ENCODE measurements at places on chromosomes 7 and 10.

GRCh38 chr10:35225204-35225603 lies 98.6 kb downstream of the CREM start:
- no peak for DNase-seq

GRCh38 chr10:117653170-117653515 lies 110.6 kb downstream of the EMX2 start:
- DNase-seq = peak; percentile 66

DNA sequence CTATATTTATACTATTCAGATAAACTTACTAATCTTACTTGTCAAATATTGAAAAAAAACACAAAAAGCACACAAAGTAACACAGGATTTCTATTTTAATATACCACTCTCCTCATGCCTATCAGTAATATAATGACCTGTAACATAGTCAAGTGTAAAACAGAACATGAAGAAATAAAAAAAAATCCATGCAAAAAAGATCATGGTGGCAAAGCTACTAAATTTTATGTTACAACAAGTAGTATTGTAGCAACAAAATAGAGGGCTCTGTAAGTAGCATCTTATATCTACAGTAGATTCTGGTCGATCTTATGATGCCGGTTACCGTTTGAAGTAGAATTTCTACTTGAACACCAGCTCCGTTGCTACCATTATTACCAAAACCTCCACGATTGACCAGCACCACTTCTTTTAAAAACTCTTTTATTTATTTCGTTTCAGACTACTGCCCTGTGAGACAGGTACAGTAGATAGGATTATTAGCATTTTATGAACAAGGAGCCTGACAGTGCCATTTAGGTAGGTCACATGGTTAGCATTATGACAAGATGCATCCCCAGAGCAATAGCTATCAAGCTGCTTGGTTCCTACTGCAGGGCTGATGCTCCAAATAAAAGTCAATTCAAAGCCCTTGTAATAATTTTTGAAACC lies 2.1 kb downstream of the CPED1 start:
- DNase-seq = no peak

DNA sequence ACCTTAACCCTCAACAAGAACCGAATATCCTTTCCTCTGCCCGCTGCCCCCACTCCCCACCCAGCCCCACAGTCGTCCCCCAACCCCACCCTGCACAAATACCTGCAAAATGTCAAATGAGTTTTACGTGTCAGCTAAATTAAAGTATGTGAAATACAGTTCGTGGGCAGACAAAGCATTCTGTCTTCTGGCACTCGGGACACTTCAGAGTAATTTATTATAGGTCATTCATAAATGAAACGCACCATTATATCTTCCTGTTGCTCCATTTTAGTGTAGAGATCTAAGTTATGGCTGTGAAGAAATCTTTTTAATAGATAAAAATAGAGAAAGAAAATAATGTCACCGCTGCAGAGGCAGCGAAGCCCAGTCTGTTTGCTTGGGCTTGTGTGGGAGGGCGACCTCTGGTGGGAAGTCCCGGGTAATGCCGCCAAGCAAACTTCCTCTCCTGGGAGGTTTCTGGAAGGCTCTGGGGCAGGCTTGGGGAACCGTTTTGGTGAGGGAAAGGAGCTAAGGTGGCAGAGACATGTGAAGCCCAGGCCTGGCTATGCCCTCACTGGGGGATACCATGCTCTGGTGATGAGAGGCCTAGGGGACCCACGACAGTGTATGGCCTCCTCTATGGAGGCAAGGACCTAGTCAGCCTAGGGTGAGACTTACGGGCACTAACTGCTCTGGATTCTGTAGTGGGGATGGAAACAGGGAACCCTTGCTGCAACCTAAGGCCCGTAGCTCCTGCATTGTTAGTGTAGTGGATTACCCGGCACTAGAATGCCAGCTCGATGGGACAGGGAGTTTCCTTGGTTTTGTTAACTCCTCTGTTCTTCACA lies 604.9 kb downstream of the LRMDA start:
- peak; percentile 59 for DNase-seq

DNA sequence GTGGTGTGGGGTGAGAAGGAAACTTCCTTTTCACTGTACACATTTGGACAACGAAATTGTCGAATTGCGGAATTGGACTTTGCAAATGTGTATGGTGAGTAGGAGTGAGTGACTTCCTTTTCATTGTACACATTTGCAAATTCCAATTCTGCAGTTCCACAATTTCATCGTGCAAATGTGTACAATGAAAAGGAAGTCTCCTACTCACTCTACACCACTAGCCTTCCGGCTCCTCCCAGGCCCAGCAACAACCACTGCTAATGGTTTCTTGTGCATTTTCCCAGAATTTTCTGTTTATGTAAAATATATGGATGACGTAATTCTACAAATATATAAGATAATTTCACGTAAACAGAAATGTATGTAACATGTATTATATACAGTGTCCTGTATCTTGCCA lies 118.5 kb downstream of the ARL4A start:
- no peak for DNase-seq

GRCh38 chr7:139682136-139683013 lies 95.4 kb downstream of the HIPK2 start:
- peak; percentile 89 for DNase-seq

DNA sequence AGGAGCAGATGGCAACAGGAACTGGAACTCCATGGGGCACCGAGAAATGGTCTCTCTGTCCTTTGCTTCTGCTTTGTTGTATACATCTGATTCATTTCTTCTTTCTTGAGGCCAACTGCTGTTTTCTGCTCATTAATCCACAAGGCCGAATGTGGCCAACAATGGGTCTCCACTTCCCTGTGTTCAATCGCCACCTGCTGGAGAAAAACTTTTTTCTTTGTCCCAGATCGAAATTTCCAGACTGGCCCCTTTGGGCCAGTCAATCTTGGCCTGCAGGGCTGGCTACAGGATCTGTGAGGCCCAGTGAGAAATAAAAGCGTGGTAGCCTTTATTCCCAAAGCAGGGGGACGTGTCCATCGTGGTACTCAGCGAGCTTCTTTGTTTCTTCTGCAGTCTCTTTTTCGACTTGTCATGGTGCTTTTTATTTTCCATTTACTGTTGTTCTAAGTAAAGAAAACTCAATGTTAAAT lies 58.8 kb downstream of the PARP12 start:
- peak; percentile 33 for DNase-seq

DNA sequence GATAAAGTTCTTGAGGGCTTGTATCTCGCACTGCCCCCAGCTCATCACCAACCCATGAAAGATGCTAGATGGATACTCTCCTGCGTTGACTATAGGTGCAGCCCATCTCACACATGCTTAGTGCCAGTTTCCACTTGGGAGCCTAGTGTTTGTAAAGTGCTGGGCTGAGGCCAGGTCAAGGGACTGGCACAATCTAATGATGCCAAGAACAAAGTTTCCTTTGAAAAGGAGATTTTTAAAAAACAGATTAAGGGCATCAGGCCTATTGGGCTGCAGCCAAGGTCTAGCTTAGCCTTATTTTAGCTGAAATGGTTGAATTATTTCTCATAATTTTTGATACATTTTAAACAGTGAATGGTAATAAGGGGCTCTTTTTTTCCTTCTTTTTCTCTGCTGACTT lies 259.0 kb downstream of the ADRA2A start:
- no peak for DNase-seq

GRCh38 chr10:121130382-121130781 lies 279.2 kb downstream of the WDR11 start:
- no peak for DNase-seq

GRCh38 chr7:74312418-74313028 lies 23.3 kb downstream of the CLIP2 start:
- DNase-seq = no peak

- no peak for DNase-seq
These were observed 121.6 kb downstream of the THSD7A start for GRCh38 chr7:11710377-11710776.

GRCh38 chr10:32149252-32149955 lies 93.2 kb upstream of the KIF5B start:
- DNase-seq = peak; percentile 80

DNA sequence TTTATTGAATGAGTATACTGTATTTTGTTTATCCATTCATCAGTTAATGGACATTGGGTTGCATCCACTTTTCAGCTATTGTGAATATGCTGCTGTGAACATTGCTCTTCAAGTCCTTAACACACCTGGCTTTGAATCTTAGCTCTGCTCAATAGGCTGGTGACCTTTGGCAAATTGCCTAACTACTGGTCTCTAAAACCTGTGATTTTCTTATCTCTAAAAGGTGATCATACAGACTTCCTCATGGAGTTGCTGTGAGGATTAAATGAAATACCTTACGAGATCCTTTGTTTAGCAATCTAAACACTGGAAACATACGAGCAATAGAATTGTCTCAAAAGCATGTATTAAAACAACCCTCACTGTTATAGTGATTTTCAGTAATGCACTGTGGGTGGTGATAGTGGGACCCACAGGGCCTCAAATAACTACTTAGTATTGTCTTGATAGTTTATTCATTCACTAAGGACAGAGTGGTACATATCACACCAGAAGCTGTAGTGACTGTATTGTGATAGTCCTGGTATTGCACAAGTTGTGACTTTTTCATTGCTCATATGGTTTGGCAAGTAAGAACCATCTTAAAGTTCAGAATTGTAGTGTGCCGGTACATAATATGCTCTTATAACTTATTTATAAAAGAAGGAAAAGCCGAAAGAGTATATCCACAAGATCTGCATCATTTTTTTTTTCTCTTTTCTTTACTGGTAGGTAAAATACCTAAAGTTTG lies 257.6 kb downstream of the EXOC4 start:
- no peak for DNase-seq

DNA sequence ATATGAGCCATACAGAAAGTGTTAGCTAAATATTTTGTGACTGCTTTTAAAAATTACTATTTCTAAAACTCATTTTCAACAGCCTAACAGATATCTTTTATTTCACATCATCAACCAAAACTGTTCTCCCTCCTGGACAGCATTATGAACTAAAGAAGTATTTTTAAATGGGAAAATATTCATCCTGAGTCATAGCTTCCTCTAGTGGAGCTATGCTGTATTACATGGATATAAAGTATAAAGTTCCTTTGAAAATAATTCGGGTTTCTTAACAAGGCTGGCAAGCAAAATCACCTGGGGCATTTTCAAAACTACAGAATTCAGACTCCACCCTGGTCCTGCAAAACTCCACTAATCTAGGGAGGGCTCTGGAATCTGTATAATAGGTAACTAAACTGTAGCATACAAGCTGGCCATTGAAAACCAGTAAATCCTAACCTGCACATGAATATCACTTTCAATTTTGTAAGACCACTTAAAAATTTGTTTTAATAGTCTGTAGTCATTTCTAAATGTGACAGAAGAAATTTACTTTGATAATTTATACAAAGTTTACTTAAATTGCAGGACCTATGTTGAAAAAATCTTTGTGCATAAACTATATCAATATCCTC lies 53.5 kb downstream of the SCIN start:
- no peak for DNase-seq

DNA sequence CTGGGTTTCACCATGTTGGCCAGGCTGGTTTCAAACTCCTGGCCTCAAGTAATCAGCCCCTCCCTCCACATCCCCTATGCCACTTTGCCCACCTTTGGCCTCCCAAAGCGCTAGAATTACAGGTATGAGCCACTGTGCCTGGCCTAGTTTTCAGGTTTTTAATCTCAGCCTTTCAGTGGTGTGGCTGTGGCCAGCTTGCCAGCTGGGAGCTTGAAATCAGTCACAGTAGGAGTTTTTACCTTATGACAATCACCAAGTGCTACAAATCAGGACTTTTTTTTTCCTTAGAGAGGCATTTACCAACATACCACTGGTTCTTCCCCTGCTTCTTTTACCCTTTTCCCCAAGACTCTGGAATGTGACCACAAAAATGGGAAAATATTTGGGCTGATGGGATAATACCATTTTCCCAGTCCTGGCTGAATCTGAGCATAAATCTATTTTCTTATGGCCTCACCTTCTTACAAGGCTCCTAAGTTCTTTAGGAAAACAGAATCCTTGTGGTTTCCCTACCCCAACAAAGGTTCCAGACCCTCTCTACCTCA lies 6.2 kb downstream of the STEAP4 start:
- no peak for DNase-seq

GRCh38 chr7:73864981-73865711 lies 4.2 kb downstream of the TMEM270 start:
- DNase-seq = no peak

DNA sequence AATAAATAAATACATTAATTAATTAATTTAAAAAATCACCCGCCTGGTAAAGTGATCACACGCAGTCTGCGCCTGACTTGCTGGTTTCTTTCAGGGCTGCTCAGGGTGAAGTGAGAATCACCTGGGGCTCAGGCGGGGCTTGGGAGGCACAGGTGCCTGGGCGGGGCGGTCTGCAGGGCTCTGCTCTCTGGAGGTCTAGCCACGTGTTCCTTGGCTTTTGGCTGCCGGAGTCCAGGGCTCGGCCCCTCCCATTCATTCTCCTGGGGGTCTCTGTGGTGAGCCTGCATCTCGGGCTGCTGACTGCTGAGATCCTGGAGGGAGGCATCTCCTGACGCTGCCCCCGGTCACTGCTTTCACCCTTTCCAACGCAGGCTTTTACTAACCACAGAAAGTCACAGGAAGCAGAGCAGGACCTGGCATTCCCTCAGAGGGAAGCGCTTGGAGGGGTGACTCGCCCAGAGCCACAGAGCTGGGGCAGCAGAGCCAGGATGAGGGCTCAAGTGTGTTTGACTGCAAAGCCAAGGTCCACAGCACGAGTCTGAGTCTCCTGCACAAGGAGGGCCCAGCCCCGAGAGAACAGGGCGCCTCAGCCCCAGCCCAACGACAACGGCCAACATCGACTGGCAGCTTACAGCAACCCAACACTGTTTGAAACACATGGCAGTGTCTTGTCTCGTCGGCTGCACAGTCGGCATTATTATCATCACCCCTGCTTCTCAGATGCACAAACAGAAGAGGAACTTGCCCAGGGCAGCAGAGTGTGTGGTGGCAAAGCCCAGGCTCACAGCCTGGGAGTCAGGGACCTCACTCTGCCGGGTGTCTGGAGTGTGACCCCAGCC lies 22.4 kb upstream of the MNX1 start:
- peak; percentile 47 for DNase-seq

DNA sequence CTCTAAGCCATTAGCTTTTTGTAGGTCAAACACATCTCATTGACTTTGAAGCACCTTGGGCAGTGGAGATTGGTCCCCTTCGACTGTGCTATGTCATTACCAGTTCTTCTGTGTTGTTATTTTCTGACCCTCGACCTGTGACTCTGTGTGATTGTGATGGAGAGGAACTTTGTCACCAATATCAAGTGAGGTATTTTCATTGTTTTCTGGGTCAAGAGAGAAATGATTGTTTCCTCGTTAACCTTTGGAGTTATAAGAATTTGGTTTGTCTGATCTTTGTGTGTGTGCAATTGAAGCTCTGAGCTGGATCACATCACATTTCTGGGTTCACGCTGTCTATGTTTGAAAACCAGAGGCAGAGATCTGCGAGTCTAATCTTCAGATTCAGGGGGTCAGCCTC lies 432.2 kb upstream of the KLF6 start:
- no peak for DNase-seq
